ENCODE measurements at places on chromosomes 1 and 21. TPM values are rescaled to one million over a fixed set of nuclear protein-coding genes. Genes with fewer than 3 reads are reported as not detected.

Gene JAM2
- not detected for total RNA-seq

- H3K36me3 ChIP-seq, result peaks cover 37% of the 10 kb centered on the region
- H3K27ac ChIP-seq, result no peak overlapping the region
- no peak for DNase-seq
- H3K27me3 ChIP-seq, result no peaks in the 10 kb centered on the region
- no peaks in the 10 kb centered on the region for H3K4me1 ChIP-seq
These were observed 27.3 kb upstream of the GOLT1A start for GRCh38 chr1:204241050-204241449.

Gene DIO1
- total RNA-seq, result not detected

DNA sequence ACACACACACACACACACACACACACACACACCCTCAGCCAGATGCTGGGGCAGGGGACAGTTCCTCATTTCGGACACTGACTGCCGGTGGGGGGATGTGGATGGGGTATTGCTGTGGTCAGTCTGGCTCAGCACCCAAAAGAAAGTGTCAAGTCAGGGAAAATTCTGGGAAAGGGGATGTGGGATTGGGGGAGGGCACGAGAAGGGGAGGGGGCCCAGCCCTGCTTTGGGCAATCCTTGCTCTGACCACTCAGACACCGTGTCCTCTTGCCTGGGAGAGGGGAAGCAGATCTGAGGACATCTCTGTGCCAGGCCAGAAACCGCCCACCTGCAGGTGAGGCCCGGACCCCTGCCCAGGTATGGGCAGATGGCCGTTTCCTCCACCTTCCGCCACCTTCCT lies at the start of gene C1QC:
Gene C1QC (plus strand): TSS at position 253 of the 400 bp plus-strand sequence. CDS start 391 bp downstream, outside the sequence.
- no peak for DNase-seq
- H3K4me1 ChIP-seq, result no peaks in the 10 kb centered on the region
- peaks cover 22% of the 10 kb centered on the region for H3K27me3 ChIP-seq
- H3K27ac ChIP-seq, result no peak within 1 kb of the TSS
- H3K4me3 ChIP-seq, result no peak within 1 kb of the TSS

- H3K36me3 ChIP-seq, result no peaks in the 10 kb centered on the region
- H3K27ac ChIP-seq, result no peak overlapping the region
- no peaks in the 10 kb centered on the region for H3K27me3 ChIP-seq
- DNase-seq, result no peak
- no peak overlapping the region for H3K4me3 ChIP-seq
- peaks cover 14% of the 10 kb centered on the region for H3K4me1 ChIP-seq
These were observed 61.9 kb upstream of the C1orf21 start for GRCh38 chr1:184324972-184325371.

DNA sequence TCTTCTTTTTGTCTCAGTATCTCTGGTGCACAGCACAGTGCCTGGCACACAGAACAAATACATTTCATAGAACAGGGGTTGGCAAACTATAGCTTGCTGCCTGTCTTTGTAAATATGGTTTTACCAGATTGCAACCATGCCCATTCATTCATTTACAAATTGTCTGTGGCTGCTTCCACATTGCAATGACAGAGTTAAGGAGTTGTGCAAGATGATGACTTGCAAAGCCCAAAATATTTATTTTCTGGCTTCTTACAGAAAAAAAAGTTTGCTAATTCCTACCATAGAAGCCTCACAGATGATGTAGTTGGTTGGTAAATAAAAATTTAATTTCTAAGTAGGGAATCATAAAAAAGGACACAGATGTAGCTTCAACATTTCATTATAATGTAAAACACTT lies 11.2 kb upstream of the HMGB4 start:
- no peak overlapping the region for H3K27ac ChIP-seq
- H3K36me3 ChIP-seq, result no peaks in the 10 kb centered on the region
- no peak for DNase-seq

Gene TRIM46
- 1.8 TPM for total RNA-seq

Gene GCSAML
- total RNA-seq, result not detected

DNA sequence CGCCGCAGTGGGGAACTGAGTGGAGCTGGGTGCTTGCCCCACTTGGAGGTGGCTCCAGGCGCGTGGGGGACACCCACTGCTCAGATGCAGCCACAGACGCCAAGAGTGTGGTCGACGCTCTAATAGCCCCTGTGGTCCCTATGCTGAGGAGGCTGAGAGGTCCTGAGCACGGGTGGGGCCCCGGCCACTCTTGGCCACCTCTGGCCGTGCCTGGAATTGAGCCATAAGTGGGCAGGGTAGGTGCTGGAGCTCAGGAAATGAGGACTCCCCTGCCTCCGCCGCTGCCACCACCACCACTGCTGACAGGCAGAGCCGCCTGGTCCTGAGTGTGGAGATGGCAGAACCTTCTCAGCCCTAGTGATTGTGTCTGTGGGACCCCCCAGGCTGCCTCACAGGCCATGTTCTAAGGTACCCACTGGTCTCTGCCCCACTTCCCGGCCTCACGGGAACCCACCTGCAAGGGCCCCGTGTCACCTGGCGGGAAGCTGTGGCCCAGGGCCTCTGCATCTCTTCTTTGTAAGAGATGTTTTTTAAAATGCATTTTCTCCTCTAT lies 34.6 kb upstream of the DIP2A start:
- H3K36me3 ChIP-seq, result peaks cover 26% of the 10 kb centered on the region
- H3K27me3 ChIP-seq, result no peaks in the 10 kb centered on the region
- H3K4me3 ChIP-seq, result no peak overlapping the region
- DNase-seq, result no peak
- H3K4me1 ChIP-seq, result no peaks in the 10 kb centered on the region
- H3K27ac ChIP-seq, result no peak overlapping the region

- DNase-seq, result peak; percentile 53
- H3K4me3 ChIP-seq, result no peak overlapping the region
- H3K36me3 ChIP-seq, result peaks cover 6% of the 10 kb centered on the region
- H3K27me3 ChIP-seq, result peaks cover 31% of the 10 kb centered on the region
- no peak overlapping the region for H3K27ac ChIP-seq
These were observed 125.9 kb upstream of the VAMP3 start for GRCh38 chr1:7644961-7645750.

- no peak for DNase-seq
- H3K27me3 ChIP-seq, result peaks cover 22% of the 10 kb centered on the region
- no peaks in the 10 kb centered on the region for H3K36me3 ChIP-seq
- no peak overlapping the region for H3K4me3 ChIP-seq
- H3K4me1 ChIP-seq, result no peaks in the 10 kb centered on the region
- H3K27ac ChIP-seq, result no peak overlapping the region
These were observed 12.1 kb downstream of the TTC34 start for GRCh38 chr1:2789164-2789985.

GRCh38 chr1:110196917-110197765 lies 13.0 kb upstream of the KCNC4 start:
- no peak overlapping the region for H3K4me3 ChIP-seq
- peaks cover 8% of the 10 kb centered on the region for H3K4me1 ChIP-seq
- peaks cover 8% of the 10 kb centered on the region for H3K27me3 ChIP-seq
- H3K36me3 ChIP-seq, result peaks cover 5% of the 10 kb centered on the region
- no peak overlapping the region for H3K27ac ChIP-seq

DNA sequence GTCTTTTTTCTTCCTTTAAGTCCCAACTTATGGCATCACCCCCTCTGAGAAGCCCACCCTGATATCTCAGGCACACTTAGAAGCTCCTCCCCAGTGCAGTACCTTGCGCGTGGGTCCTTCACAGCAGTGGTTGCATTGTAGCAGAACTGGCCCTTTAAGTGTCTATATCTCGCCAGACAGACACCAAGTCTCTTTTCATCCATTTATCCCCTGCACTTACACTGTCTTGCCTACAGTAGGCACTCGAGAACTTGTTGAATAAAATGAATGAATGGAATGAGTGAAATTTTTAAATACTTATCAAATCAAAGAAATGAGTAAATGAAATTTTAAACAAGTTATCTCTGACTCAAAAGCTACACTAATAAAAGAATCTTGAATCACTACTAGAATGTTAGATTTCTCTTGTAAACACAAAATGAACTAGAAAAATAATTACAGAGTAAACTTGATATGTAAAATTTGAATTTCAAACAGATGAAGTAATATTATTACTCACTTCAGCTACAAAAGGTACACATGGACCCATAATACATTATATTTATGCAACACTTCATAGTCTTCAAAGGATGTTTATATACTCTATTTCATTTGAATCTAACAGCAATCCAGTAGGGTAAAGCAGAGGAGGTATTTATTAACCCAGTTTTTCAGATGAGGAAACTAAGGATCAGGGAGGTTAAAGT lies 54.7 kb upstream of the MAN1A2 start:
- no peaks in the 10 kb centered on the region for H3K36me3 ChIP-seq
- no peak overlapping the region for H3K4me3 ChIP-seq
- H3K27me3 ChIP-seq, result no peaks in the 10 kb centered on the region
- no peaks in the 10 kb centered on the region for H3K4me1 ChIP-seq
- H3K27ac ChIP-seq, result no peak overlapping the region

Gene CXADR
- total RNA-seq, result 51.7 TPM

Gene LEMD1
- total RNA-seq, result 17.2 TPM

DNA sequence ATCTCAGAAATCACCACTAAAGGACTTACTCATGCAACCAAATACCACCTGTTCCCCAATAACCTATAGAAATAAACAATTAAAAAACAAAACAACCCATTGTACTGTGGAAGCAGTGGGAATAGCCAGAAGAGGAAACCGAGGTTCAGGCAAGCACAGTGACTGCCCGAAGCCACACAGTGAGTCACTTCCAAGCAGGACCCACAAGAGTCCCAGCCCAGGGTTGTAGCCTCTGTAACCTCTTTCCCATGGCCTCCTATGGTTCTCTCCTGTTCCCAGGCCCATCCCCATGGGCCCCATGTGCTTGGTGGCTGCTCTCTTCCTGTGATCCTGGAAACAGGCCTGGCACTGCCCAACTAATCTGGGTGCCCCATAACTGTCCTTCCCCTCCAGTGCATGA lies 29.0 kb upstream of the HTR1D start:
- H3K27ac ChIP-seq, result no peak overlapping the region
- no peak overlapping the region for H3K4me3 ChIP-seq
- peaks cover 8% of the 10 kb centered on the region for H3K4me1 ChIP-seq
- peaks cover 4% of the 10 kb centered on the region for H3K36me3 ChIP-seq
- no peak for DNase-seq
- no peaks in the 10 kb centered on the region for H3K27me3 ChIP-seq

GRCh38 chr1:10556430-10557005 lies 81.8 kb downstream of the PEX14 start:
- no peaks in the 10 kb centered on the region for H3K36me3 ChIP-seq
- H3K4me3 ChIP-seq, result no peak overlapping the region
- no peaks in the 10 kb centered on the region for H3K27me3 ChIP-seq
- no peak for DNase-seq

- no peak overlapping the region for H3K27ac ChIP-seq
- DNase-seq, result no peak
- no peaks in the 10 kb centered on the region for H3K27me3 ChIP-seq
- H3K4me3 ChIP-seq, result no peak overlapping the region
- H3K4me1 ChIP-seq, result no peaks in the 10 kb centered on the region
These were observed 85.3 kb downstream of the CDC7 start for GRCh38 chr1:91585982-91586381.

Gene CLEC20A
- not detected for total RNA-seq

Gene TNFRSF14
- 24.4 TPM for total RNA-seq

DNA sequence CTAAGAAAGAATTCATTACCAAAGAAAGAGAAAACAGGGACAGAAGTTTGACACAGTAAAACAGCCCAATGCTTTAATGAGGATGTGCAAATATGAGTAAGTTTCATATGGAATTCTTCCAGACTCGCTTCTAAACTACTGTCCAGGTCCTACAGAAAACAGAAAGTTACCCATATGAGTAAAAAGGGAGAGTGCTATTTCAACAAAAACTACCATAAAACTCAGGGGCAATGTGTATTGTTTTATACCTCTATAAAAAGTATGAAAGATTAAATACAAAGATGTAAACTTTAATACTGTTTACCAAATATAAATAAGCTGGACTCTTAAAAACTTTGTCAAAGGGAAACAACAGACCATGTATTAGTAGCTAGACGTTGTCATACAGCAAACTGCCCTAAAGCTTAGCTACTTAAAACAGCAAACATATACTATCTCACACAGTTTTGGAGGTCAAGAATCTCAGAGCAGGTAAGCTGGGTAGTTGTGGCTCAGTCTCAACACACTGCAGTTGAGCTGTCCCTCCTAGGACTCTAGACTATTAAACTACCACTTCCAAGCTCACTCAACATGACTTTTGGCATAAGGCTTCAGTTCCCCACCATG lies 174.9 kb downstream of the COP1 start:
- peaks cover 12% of the 10 kb centered on the region for H3K4me1 ChIP-seq
- peaks cover 7% of the 10 kb centered on the region for H3K36me3 ChIP-seq
- no peaks in the 10 kb centered on the region for H3K27me3 ChIP-seq

DNA sequence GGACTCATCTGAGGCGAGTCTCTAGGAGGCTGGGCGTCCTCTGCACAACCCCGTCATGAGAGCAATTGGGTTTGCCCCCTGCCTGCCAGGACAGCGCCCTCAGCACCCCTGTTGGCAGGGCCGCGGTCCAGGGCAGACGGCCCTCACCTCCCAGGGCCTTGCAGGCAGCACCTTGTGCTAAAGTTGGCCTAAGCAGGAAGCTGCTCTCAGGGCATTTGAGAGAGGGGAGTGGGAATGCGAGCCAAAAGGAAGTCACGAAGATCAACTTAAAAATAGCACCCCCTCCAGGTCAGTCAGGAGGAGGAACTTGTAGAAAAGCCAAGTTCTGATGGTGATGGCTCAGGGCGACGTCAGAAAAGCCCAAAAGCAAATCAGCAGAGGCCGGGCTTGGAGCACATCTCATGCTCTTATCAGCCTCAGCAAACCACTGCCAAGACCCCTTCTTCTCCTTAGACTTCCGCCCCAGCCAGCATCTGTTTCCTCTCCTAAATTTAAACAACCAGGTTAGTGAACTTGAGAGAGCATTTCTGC lies 12.6 kb upstream of the ADORA3 start:
- H3K27me3 ChIP-seq, result no peaks in the 10 kb centered on the region
- H3K4me3 ChIP-seq, result no peak overlapping the region
- DNase-seq, result no peak
- H3K4me1 ChIP-seq, result no peaks in the 10 kb centered on the region
- H3K27ac ChIP-seq, result no peak overlapping the region

DNA sequence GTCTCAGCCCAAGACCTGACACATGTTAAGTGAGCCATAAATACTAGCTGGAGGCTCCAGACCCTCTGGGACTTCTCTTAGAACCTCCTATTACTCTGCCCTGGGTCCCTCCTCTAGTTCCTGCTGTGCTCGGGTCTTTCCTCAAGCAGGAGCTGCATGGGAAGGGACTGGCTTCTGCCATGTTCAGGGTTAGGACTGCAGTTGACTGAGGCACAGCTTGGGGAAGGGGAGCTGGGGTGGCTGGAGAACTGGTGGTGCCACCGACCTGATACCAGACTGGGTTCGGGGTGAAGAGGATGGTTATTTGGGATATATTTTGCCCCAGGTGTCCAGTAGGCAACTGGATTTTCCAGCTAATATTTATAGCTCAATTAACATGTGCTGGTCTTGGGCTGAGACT lies 15.7 kb downstream of the HYI start:
- H3K27me3 ChIP-seq, result no peaks in the 10 kb centered on the region
- no peaks in the 10 kb centered on the region for H3K4me1 ChIP-seq
- no peak for DNase-seq
- H3K4me3 ChIP-seq, result no peak overlapping the region
- H3K36me3 ChIP-seq, result peaks cover 44% of the 10 kb centered on the region

DNA sequence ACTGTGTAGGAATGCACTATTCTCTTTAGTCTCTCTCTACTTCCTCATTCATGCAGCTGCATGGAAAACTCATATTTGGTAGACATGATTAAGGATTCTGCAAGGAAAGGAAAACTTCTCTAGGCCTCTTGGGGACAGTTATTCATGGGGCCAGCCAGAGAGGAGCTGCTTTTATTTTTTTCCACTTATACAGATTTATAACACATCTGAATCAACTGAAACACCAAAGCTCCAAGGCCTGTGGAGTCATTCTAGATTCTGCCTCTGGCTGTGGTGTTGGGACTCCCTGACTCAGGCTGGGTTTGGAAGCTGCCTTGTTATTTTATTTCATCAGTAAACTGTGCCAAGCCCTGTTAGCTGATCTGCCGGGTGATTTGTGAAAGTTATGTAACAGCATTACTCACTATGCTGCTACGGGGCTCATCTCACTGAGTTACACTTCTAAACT lies 83.9 kb upstream of the EDEM3 start:
- H3K27ac ChIP-seq, result no peak overlapping the region
- H3K4me1 ChIP-seq, result peaks cover 27% of the 10 kb centered on the region
- H3K4me3 ChIP-seq, result no peak overlapping the region
- no peaks in the 10 kb centered on the region for H3K27me3 ChIP-seq
- DNase-seq, result no peak

Data from Calu3 (cell line).